ENCODE measurements at places on chromosomes 7 and 10.

DNA sequence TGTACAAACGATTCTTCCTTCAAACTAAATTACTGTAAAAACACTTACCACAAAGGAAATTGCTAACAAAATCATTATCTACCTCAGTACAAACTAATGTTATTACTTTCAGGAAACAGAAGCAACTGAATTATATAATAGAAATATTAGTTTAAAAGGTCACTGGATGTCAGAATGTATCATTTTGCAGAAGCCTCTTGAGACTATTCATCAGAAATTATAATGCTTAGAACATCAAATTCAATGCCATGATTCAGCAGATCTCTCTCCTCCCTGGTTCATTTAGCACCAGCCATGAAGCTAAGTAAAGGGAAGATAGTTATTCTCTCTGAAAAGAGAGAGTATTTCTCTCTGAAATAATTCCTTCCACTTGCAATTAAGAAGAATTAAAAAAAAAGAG, 223.3 kb downstream of the IMMP2L start:
- DNase-seq: no peak

- no peak for DNase-seq
These were observed 76.0 kb upstream of the GRB10 start for GRCh38 chr7:50858528-50859245.

GRCh38 chr7:44111761-44112160, 7.6 kb downstream of the AEBP1 start:
- DNase-seq: no peak

GRCh38 chr10:80324086-80324485, 32.5 kb downstream of the DYDC1 start:
- DNase-seq: no peak

- DNase-seq: no peak
These were observed 313.6 kb upstream of the ZMIZ1 start for GRCh38 chr10:78755063-78755701.

DNA sequence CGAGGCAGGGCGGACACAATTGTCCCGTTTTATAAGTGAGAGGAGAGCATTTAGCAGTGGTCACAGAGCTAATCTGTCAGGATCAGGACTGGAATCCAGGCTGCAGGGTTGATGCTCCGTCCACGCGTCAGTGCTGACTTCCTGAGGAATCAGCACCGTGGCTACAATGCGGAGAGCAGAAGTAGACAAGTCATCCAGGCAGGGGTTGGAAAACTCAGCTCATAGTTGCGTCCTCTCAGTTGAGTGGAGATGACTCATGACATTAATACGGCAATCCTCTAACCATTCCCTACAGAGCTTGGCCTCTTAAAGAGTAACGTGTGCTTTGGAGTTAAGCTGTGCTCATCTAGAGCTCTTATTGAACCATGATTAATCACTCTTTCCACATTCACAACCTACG, 17.1 kb upstream of the HTR5A start:
- DNase-seq: no peak

DNA sequence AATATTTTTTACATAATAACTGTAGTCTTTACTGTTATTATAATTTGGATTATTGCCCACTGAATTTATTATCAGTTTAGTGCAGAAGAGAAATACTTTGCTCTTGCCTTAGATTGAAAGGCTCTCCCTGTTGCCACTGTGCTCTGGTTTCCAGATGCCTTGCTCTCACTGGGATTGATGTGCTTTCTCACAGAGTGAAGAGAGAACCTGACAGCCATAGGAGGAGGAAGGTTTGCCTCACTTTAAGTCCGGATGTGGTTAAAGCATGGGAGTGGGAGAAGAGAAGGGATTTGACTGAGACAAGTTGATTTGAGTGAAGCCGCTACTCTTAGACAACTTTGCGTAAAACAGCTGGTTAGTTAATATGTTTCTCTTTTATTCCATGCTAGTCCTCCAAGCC, 68.2 kb upstream of the RPA3 start:
- DNase-seq: no peak

DNA sequence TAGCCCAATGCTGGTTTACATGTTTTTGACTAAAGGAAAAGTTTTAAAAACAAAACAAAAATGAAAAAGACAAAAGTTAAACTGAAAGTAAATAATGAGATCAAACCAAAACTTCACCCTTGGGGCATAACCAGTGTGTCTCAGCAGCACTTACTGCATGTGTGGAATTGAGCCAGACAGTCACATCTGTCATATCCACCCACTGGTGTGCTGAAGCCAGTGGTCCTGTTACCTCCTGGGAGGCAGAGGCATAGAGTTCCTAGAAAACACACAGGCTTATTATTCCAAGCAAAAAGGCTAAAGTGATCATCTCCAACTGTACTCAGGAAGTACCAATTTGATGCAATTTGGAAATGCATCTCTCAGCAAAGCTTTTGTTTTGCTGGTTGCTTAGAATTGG, 40.4 kb downstream of the ASAH2 start:
- no peak for DNase-seq

DNA sequence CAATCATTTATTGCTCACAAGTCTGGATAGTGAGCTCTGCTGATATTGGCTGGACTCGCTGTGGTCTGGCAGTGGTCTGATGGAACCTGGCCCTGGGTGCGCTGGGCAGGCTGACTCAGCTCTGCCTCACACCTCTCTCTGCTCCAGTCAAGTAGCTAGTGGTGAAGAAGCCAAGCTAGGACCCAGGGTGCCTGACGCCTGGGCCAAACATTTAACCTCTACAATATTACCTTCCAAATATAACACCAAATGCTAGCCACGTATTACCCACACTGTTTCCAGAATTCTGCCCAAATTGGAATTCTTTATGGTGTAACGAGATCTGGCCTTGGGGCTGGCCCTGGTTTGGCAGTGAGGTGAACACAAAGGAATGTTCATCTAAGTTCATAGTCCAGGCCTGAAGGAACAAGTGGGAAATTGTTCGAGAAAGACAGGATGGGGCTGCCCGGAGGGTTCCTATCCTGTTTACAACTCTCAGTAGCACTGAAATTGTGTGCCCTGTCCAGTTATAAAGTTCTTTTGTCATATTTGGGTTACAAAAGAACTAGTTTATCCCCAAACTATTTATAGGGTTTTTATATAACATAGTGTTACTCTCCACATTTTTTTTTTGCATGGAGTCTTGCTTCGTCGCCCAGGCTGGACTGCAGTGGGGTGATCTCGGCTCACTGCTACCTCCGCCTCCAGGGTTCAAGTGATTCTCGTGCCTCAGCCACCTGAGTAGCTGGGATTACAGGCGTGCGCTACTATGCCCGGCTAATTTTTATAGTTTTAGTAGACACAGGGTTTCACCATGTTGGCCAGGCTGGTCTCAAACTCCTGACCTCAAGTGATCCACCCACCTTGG, 16.3 kb downstream of the OR2AE1 start:
- no peak for DNase-seq

DNA sequence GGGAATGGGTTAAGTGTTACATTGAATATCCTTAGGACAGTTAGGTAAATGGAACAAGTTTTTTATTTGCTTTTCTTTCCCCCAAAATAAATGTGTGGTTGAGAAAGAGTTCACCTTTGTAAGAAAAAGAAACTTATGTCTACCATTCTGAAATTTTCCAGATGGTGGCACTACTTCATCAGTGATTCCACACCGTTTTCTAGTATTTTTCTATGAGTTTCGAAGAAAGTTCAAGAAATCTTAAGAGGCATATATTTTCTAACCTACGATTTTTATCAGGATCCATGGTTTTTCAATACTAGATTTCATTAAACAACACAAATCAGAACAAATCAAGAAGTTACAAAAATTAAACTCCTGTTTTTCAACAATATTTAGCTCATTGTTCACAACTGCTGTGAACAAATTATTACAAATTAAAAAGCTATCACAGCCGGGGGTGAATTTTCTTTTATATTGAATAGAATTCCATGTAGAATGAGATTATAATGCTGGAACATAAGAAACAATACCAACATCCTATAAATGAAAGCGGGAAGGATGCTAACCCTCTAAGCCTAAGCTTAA, 163.1 kb upstream of the NPVF start:
- DNase-seq: no peak

DNA sequence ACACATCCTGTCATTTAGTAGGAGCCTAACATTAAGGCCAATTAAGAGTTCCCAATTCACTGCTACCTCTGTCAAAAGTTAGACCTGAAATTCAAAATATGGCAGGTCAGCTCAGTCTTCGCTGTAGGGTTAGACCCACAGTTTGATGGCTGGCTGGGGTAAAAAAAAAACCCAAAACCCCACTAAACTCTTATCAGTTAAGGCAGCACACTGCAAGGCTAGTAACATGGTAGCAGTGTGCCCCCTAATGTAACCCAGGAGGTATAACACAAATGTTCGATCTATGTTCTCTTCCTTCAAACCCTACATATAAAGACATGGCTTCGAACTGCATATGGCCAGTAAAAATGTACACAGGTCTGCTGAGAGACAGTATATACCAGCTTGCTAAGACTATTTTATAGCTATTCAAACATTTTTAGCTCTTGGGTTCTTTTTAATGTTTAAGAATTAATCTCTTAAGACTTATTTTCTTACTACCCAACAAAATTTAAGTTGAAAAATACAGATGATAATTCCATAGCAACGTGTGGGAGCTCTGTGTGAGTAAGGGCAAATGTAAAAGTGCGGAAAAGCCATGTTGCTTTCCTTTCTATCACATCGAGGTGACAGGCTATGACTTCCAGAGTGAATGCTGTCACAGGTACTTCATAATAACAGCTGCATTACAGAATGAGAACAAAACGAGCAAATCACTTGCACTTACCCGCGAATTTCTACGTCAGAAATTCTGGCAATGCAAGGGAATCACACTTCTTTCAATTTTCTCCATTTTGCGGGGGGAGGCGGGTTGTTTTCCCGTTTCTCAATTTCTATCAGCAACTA, 168.4 kb upstream of the IMMP2L start:
- DNase-seq: no peak

GRCh38 chr10:47346581-47347302, 1.4 kb upstream of the RBP3 start:
- DNase-seq: no peak

GRCh38 chr10:69338133-69338456, 59.8 kb downstream of the HK1 start:
- no peak for DNase-seq

DNA sequence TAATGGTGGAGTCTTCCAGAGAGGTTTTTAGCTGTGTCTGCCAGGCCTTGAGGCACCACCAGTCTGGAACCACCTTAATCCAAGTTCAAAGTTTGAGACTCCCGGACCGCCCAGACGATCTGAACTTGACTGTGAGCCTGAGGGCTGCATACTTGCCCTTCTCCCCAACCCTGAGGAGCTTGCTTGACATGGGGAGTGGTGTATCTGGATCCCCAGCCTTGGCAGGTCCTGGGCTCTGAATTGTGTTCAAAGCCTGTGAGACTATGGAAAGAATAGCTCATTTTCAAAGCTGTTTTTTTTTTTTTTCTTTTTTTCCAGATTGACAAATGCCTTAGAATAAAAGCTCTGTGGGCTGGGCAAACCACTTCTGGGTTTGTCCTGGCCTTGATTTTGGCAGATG, 22.3 kb upstream of the CAMK1D start:
- DNase-seq: no peak

- DNase-seq: no peak
These were observed 923 bp downstream of the TNPO3 start for GRCh38 chr7:129053938-129054437.

GRCh38 chr7:44634839-44635591, 28.6 kb downstream of the OGDH start:
- DNase-seq: peak; percentile 43

DNA sequence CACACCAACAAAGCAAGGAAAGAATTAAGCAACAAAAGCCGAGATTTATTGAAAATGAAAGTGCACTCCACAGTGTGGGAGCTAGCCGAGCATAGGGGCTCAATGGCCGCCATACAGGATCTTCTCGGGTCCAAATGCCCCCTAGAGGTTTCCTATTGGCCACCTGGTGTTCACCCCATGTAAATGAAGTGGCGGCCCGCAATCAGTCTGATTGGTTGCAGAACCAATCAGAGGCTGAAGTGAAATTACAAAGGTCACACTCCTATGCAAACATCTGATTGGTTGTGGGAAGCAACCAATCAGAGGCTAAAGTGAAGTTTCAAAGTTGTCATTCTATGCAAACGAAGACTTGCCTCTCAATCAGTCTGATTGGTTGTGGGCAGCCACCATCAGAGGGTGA, 61.8 kb upstream of the SLC35B4 start:
- DNase-seq: no peak

DNA sequence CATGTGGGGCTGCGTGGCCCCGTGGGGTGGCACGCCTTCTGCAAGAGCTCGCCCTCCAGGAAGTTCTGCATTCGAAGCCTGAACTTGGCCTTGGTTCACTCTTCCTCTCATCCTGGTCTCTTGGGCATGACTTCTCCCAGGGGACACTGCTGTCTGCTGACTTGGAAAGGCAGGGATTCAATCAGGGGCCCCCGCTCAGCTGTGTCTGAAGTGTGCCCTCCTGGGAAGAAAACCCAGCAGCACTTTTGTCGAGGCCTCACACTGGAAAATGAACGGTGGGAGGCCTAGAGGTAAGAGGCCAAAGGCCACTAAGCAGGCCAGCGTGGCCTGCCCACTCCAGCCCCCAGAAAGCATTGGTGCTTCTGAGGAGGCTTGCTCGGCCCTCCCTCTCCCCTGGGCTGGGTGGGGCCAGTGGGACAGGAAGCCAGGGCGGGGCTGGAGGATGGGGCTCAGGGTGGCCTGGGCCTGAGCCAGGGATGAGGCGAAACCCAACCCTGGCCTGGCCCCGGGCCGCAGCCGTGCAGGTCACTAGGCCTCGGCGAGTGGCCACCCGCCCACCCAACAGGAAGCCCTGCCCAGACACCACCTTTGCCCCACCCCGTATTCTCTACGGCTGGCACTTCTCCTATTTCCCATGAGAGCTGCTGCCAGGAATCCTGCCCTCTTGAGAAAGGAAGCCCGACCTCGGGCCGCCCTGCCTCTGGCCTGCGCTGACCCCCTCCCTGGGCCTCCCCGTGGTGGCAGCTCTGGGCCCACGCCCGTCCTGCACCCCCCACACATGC, 81.1 kb downstream of the ZMIZ1 start:
- DNase-seq: no peak

DNA sequence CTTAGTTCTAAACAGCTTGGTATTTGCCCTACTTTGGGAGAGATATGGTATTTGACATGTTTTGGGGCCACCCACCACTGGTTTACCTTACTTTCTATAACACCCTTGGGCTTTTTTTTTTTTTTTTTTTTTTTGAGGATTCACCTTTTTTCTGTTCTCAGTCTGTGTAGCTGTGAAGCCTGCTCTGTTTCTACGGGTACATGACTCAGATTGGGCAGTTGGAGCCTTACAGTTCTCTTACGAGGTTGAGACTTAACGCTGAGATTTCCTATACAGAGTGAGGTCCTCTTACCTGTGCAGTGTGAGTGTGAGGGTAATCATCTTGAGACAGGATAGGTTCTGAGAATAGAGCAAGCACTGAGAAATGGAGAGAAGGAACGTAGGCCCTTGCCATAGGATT, 77.5 kb downstream of the CDK13 start:
- no peak for DNase-seq

GRCh38 chr10:21496343-21497176, 28.9 kb downstream of the SKIDA1 start:
- peak; percentile 40 for DNase-seq

DNA sequence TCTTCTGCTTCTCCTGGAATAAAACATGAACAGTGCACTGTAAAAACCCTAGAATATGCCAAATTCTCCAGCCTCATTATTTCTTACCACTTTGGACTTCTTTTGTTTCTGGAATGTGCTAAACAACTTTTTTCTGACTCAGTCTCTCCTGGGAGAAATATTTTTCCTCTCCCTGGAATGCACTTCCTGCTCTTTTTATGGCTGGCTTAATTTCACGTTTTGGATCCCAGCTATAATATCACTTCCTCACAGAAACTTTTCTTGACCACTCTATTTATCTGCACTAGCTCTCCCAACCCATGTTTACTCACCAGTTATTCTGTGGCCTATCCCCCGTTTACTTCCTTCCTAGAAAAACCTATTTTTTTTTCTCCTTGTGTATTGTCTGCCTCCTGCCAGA, 26.7 kb downstream of the ABCB5 start:
- no peak for DNase-seq

Data from central memory CD4-positive, alpha-beta T cell (primary cell).